ENCODE measurements at places on chromosomes 5 and 9.

GRCh38 chr5:96572864-96573512 lies 89.2 kb upstream of the CAST start:
- DNase-seq = peak; percentile 94

DNA sequence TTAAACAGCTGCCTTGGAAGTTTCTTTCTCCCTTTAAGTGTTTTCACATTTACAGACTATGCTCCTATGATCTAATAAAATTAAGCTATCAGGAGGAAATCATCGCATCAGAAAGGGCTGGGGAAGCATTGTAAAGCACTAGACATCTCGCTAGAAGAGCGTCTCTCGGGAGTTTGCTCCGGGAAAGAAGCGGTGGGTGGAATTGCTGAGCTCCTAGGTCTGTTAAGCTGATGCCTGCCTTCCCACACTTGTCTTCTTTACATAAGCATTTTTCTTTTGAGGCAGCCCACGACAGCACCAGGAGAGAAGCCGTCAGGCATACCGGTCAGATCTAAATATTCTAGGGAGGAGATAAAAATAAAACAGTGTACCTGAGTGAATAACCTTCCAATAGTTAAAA lies 541.7 kb upstream of the TUSC1 start:
- no peak for DNase-seq

DNA sequence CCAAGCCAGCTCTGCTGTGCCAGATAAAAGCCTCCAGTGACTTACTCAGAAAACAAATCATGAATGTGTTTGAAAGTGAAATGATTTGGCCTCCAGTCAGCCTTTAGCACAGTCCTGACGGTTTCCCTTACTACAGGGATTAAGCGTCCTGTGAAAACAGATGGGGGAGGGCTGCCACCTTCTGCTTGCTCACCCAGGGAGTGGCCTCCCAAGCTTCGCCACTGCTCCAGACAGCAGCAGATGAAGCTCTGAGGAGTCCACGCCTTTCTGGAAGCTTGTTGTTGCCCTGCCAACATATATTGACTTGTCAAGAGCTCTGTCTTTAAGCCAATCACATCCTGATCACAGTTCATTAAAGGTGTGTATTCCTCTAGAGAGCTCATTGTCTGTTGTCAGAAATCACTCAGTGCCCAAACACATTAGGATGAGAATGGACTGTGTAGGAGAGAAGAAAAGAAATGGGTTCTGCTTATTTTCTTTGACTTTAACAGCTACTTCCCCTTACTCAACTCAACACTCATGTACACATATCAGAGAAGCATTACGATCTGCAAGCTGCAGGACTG lies 4.9 kb upstream of the FYB1 start:
- DNase-seq = no peak

DNA sequence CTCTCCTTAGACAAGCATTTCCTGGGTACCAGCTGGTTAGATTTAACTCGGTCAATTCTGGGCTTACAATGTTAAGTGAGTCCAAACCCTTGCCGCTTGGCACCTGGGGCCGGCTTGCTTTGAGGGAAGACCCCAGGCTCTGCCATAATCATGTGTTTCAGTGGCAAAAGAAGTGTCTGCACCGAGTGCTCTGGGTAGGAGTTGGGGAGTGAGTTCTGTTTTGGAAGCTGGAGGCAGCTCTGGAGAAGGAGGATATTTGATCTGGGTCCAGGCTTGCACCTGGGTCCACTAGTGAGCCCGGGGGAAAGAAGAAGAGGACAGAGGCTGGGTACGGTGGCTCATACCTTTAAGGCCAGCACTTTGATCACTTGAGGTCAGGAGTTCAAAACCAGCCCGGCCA lies 8.4 kb upstream of the OLFM1 start:
- no peak for DNase-seq

DNA sequence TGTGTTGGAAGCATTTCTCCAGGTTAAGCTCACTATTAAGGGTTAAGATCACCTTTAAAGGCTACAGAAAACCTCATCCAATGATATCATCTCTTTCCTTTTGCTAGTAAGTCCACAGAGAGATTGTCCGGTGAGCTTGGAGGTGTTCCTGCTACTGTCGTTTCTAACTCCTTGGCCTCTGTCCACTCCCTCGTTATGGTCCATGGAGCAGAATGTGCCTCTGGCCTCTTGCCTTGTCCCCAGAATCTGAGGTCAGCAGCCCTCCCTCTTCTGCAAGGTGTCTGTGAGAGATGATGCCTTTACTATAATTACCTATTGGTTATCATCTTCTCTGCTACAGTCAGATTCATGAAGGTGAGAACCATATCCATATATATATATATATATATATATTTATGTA lies 15.0 kb downstream of the ORM2 start:
- no peak for DNase-seq

GRCh38 chr5:5407924-5408323 lies 14.6 kb upstream of the ICE1 start:
- DNase-seq = no peak

- no peak for DNase-seq
These were observed 39.4 kb downstream of the ZSWIM6 start for GRCh38 chr5:61371474-61371873.

DNA sequence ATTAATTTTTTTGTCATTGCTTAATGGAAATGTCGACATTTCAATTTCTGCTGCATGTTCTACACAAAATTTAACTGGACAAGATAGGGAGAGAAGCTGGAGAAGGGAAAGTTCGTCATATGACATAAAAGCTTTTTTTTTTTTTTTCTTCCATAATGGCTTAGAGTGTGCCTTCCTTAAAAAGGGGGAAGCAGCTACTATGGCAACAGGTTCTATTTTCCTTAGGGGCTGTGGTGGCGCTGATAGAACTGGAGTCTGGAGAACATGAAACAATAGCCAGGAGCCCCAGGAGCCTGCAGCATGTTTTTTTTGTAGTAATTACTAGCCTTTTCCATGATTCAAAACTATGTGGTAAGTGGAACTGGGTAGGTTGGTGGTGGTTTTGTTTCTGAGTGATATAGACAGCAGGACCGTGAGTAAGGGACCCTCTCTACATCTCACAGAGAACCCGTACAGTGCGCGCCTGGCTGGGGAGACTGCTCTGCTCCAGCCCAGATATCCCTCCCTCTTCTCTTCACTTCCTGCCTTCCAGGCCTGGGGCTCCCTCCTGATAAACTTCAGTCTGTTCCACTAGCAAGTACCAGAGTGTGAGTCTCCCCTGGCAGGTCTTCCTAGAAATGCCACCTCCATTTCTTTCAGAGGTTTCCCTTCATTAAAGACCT lies 301.6 kb downstream of the NR3C1 start:
- no peak for DNase-seq

- no peak for DNase-seq
These were observed 6.4 kb downstream of the IL3 start for GRCh38 chr5:132066871-132067270.

DNA sequence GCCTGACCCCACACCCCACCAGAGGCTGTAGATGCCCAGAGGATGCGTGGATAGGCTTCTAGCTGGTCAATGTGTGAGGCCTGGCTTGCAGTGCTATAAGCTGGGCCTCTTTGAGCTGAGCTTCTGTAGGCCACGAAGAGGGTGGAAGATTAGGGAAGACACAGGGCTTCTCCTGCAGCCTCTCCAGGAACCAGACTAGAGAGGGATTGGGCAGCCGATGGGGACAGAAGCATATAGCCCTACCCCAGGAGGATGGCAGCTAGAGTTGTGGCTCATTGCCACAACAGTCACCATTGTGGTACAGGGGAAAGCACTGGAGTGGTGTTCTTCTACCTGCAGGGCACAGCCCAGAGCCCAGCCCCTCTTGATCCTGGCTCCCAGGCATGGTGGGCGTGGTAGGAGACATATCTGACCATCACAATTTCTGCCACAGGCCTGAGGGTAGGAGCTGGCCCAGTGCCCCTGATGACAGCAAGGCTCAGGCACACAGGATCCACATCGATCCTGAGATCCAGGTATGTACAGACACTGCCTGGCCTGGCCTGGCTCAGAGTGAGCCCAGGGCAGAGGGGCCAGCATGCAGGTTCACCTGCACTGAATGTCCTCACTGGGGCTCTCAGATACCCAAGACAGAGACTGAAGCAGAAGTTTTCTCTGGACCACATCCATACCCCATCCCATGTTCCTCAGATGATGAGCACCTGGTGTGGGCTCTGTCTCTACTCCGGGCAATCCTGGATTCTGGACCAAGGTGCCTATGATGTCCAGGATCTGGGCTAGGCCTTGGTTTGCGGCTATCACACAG lies 8.7 kb downstream of the PDLIM4 start:
- no peak for DNase-seq

DNA sequence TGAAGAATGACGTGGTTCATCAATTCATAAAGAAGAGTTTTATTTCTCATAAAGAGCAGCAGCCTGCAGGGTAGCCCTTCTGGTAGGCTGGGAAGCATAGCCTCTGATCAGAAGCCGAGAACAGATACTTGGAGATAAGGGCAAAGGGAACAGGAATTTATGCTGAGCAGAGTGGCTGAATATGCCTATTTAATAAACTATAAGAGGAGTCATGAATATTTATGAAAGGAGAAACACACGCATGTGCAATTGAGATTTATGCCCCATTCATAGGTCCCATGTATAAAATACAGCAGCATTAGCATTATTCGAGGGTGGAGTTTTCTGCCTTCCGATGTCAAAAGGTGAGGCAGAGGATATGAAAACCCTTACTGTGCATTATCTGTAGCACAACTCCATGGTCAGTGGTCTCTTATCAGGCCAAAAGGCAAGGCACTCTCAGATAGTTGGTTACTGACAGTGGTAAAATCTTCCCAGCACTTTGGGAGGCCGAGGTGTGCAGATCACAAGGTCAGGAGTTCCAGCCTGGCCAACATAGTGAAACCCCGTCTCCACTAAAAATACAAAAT lies 569.1 kb downstream of the ACTL7B start:
- no peak for DNase-seq

DNA sequence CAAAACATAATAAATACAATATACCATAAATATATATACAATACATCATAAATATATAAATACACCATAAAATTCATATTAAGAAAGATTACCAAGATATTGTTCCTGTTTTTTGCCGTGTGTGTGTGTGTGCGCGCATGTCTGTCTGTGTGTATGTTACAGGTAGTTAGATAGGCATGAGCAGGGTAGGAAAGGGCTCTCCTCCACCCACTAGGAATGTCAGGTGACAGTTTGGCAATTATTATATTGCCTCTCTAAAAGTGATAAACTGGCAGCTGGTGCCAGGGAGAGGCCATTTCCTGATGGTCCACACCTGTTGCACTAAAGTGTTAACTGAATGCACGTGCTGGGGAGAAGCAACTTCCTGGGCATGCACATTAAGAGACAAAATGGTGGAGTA lies 232.8 kb downstream of the ADAMTS6 start:
- DNase-seq = no peak

DNA sequence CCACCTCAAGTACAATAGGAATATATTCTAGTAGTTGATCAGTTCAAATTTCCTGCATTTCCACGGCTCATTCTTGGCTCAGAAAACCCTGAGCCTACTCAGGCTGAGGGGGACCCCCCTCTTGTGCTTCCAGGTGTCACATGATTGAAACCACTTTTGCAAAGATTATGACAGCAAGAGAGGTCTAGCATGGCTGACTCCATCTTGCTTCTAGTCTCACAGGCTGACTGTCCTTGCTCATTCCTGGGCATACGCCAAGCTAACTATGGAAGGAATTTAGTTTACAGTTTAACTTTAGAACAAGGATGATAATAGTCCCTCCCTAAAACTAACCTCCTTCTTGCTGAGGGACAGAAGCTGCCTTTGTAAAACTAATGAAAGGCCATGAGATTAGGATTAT lies 154.1 kb downstream of the SNX18 start:
- peak; percentile 68 for DNase-seq

DNA sequence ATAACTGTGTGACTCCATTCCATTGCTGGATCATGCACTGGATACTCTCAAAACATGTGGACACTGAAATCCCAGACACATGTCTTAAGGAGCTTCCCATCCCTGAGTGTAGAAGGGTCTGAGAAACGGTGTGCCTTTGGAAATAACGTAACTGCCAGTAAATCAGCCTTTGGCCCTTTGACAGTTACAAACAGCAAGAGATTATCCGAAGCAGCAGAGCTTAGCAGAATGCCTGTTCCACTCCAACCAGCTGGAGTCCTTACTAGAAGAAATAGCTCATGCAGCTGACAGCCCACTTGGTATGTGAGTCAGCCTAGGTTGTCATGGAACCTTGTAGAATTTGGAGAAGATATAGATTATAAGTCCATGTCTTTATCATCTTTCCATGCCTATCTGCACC lies 7.0 kb downstream of the TMEM252 start:
- no peak for DNase-seq

DNA sequence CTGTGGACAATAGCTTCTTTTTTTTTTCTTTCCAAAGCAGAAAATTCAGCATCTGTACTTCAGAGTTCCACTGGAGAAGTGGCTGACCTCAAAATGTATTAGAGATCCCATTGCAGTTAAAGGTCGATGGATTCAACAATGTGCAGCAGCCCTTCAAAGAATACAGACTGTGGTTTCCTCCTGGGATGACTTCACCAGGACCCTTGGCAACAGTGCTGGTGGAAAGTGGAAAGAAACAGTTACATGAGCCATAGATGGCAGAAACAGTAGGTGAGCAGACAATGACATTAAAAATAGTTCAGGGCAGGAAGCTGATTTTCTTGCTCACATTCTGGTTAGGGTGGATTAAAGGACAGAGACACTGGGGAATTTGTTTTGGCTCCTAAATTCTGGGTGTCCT lies 62.4 kb downstream of the SLC28A3 start:
- peak; percentile 27 for DNase-seq

- no peak for DNase-seq
These were observed 208.4 kb downstream of the MEF2C start for GRCh38 chr5:88674356-88675167.

DNA sequence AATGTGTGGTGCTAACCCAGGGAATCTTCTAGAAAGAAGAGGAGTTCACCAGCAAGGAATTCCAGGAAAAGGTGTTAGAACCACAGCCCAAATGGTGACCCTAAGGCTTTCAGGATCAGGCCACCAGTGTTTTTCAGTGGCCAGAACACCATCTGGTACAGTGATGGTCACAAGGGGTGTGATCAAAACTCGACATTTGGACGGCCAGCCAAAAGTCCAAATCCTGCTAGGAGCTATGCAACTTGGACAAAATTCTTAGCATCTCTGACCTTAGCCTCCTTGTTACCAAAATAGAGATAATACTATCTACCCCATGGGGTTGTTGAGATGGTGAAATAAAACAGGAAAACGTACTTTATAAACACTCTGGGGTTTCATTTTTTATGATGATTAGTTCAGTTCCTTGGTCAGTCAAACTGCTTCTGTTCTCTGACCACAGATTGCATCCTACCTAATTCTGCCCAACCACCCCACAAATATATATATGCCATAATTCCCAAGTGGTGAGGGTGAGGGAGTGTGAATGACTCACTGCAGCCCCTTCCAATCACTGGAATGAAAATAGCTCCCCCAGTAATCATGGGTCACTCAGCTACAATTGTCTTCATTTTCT lies 210.3 kb downstream of the CDK5RAP2 start:
- peak; percentile 37 for DNase-seq

DNA sequence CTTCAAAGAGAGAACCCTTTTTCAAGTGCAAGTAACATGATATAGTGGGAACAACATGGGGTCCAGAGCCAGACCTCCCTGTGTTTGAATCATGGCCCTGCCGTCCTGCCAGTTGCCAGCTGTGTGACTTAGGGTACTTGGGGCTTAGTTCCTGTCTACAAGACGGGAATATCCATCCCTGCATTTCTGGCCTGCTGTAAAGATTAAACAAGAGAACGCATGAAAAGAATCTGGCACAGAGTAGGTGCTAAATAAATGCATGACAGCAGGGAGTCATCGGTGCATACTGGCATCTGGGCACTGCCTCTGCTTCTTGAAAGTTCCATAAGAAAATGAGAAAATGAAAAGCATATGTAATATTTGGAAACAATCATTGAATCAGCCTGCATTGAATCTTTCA lies 77.8 kb upstream of the PRRC1 start:
- DNase-seq = no peak
